Dermis blood vessel endothelial cell (primary cell): ENCODE measurements at places on chromosomes 6 and 20.
A peak's percentile ranks its signal among the peaks of the same experiment; 100 is the strongest.

- no peak for DNase-seq
Measured at GRCh38 chr6:135658481-135658880, 160.9 kb upstream of the AHI1 start.

- DNase-seq, result peak; percentile 16
Measured at GRCh38 chr6:42088101-42088591, 37.8 kb downstream of the TAF8 start.

GRCh38 chr20:41956338-41957074 lies 338.3 kb upstream of the CHD6 start:
- DNase-seq, result no peak

- DNase-seq, result peak; percentile 74
Measured at GRCh38 chr6:118894425-118895260, 691 bp downstream of the ASF1A start.

DNA sequence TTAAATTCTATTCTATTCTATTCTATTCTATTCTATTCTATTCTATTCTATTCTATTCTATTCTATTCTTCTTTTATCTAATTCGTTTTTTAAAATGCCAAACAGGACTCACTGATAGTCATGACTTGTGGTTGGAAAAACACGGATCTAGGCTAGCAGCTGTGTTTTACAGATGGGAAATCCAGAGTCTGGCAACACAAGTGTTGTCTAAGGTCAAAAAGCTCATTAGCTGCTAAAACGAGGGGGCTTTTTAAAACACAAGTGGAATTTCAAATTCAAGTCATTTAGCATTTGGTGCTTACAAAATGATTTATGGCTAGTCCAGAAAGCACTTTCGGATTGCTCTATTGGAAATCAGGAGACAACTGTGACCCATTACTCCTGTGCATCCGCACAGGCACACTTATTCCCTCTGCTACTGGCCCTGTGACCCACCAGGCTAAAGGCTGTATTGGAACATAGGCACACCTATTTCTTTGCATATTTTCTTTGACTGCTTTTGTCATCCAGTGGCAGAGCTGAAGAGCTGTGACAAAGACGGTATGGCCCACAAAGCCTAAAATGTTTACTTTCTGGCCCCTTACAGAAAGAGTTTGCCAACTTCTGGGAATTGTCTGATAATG lies 17.8 kb upstream of the MLIP start:
- no peak for DNase-seq

DNA sequence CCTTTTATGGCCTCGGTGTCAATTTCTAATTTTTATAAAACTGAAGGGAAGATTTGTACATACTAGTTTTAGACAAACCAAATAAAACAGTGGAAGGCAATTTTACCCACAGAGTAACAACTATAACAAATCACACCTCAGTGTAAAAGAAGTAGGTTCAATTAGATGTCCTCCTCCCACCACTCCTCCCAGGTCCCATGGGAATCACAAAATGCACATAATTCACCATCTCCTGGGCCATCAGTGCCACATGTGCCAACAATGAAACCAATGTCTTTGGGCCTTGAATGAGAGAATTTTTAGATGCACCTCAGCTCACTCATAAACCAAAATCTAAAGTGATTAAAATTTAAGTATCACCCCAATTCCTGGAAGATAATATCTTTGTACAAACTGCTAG lies 267.8 kb downstream of the BTBD9 start:
- no peak for DNase-seq

DNA sequence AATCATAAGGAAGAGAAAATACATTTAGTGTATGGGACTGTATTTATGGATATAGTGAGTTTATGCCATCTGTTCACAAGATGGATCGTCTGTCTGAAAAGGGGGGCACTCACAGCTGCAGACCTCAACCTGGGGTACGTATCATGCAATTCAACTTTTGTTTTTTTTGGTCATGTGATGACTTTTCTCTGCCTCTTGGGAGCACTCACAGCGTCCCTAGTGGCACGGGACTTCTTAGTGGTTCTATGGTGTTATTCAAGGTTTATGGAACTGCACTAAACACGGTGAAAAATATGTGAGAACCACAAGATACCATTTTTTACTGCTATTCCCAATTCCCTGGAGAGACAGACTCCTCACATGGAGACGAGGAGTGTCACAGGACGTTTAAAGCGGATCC lies 60.4 kb upstream of the MPC1 start:
- DNase-seq, result no peak
